Astrocyte of the spinal cord (primary cell): ENCODE measurements at places on chromosomes 5 and 9.

DNA sequence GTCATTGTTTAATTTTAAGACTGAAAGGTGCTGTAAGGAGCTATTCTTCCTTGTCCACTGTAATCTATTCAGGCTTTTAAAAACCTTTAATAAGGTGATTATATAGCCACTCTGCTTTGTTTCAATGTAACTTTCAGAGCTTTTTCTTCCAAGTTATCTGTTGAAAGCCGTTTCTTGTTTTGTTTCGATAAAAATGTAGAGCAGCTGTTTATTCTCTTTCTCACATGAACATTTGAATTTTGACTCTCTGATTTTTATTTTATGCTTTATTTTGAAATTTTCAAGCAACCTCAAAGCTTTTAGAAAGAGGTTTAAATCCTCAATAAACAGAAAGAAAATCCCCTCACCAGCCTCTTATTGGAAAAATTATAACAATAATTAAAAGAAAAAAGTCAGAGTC lies 47.2 kb downstream of the CPEB4 start:
- DNase-seq, result no peak

DNA sequence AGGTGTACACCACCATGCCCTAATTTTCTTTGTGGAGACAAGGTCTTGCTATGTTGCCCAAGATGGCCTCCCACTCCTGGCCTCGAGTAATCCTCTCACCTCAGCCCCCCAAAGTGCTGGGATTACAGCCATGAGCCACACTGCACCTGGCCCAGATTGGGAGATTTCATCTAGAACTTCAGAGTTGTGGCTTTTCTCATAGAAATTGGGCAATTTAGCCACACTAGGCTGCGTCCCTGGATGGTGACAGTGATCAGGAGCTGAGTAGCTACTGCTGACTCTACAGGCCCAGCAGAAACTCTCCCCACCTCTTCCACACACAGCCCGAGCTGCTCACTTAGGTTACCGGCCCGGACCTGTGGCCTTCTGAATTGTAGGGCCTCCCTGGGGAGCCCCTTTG lies 7.7 kb downstream of the PFN3 start:
- DNase-seq, result no peak

GRCh38 chr5:124054564-124054963 lies 542.6 kb downstream of the CSNK1G3 start:
- no peak for DNase-seq

DNA sequence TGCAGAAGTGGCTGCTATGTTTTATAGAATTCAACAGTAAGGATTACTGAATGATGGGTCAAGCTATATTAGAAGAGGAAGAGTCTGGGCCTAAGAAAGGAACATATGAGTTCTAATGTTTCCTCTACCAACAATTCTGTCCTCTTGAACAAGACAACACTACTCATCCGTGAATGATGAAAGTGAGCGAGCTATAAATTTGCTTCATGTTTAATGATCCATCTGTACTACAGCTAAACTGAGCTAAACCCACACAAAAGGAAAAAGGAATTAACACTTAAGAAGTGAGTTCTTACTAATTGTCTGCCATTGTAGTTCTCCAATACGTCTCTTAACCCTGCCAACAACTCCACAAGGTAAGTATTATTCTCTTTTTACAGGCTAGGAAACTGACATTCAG lies 204.4 kb downstream of the GLIS3 start:
- DNase-seq, result no peak
